Neuronal stem cell (in vitro differentiated cells): ENCODE measurements at places on chromosomes 1 and 21.

GRCh38 chr1:161962091-161962887 lies 61.4 kb downstream of the OLFML2B start:
- no peak overlapping the region for H3K4me3 ChIP-seq
- peaks cover 15% of the 10 kb centered on the region for H3K36me3 ChIP-seq
- H3K27ac ChIP-seq, result no peak overlapping the region
- DNase-seq, result no peak
- H3K27me3 ChIP-seq, result no peaks in the 10 kb centered on the region

- DNase-seq, result no peak
- no peak overlapping the region for H3K27ac ChIP-seq
- no peaks in the 10 kb centered on the region for H3K27me3 ChIP-seq
These were observed 25.9 kb upstream of the MFSD2A start for GRCh38 chr1:39928809-39929587.

GRCh38 chr21:44366586-44367211 lies 13.3 kb downstream of the TRPM2 start:
- H3K27ac ChIP-seq, result no peak overlapping the region
- no peak overlapping the region for H3K4me3 ChIP-seq

DNA sequence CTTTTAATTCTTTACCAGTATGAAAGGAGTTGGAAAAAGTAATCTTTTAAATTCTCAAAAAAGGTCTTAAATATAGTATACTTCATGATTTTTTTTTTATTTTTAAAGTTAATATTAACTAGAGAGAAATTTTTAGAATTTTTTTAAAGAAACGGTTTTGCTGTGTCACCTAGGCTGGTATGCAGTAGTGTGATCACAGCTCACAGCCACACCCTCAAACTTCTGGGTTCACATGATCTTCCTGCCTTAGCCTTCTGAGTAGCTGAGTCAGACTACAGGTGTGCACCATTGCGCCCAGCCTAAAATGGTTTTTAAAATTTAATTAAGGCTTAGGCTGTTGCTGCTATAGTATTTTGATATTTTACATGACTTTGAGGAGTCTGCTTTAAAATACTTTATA lies 52.4 kb downstream of the TLCD4 start:
- H3K27ac ChIP-seq, result no peak overlapping the region
- no peaks in the 10 kb centered on the region for H3K27me3 ChIP-seq
- no peaks in the 10 kb centered on the region for H3K4me1 ChIP-seq
- no peaks in the 10 kb centered on the region for H3K36me3 ChIP-seq
- no peak overlapping the region for H3K4me3 ChIP-seq
- DNase-seq, result no peak

- no peak overlapping the region for H3K27ac ChIP-seq
- DNase-seq, result no peak
- no peaks in the 10 kb centered on the region for H3K36me3 ChIP-seq
- H3K27me3 ChIP-seq, result no peaks in the 10 kb centered on the region
These were observed 55.6 kb downstream of the L1TD1 start for GRCh38 chr1:62250126-62250726.

GRCh38 chr1:241419986-241420385 lies 63.0 kb upstream of the RGS7 start:
- no peak overlapping the region for H3K27ac ChIP-seq
- H3K36me3 ChIP-seq, result no peaks in the 10 kb centered on the region
- DNase-seq, result no peak
- H3K27me3 ChIP-seq, result no peaks in the 10 kb centered on the region
